NCI-H2029 treated with DMSO at 0.1 percent for 48 hours (cell line): ENCODE measurements at places on chromosomes 13 and 19.
A peak's percentile ranks its signal among the peaks of the same experiment; 100 is the strongest.

GRCh38 chr19:15249528-15249874, 17.3 kb upstream of the EPHX3 start:
- no peak for DNase-seq

DNA sequence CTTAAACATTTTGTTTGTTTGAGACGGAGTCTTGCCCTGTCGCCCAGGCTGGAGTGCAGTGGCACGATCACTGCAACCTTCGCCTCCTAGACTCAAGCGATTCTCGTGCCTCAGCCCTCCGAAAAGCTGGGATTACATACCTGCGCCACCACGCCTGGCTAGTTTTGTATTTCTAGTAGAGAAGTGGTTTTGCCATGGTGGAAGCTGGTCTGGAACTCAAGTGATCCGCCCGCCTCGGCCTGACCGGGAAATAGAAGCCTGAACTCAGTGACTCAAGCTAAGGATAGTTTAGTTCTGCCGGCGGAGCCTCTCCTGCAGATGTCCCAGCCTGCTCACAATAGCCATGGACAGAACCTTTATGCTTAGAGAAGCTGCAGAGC, 53.0 kb upstream of the ZNF254 start:
- DNase-seq, result no peak

DNA sequence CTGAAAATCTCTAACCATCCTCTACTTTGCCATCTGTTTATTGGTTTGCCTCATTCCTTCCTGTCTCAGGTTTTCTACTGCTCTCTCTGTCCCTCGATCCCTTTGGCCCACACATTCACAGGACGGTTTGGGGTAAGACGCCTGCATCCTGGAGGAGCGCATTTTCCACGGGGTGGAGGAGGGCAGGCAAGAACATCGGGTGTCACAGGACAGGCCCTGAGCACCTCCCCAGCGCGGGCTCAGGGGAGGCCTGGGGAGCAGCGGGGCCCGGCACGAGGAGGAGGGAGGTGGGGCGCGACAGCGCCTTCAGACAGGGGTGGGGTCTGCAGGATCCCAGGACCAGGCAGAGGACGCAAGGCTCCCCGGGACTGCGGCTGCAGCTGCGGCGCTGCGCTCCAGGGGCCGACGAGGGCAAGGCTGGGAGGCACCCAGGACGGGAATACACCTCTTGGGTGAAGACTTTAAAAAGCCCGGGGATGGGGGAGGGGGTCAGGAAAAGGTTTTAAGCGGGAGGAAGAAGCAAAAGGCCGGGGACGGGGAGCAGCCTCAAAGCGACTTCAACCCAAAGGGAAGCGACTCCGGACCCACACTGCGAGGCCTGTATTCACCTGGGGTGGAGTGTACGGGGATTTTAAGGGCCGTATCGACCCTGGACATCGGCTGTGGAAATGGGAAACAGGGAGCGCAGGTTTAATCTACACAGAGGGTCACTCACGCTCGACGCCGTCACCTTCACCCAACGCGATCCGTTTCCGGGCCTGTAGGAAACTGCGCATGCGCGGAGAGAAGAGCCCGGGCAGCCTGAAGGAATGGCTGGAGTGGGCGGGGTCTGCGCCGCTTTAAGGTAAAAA, at the start of gene ZNF415:
TSS of gene ZNF415 (minus strand) at position 770 of the 851 bp plus-strand sequence. CDS start 10,234 bp downstream, outside the sequence.
- peak; percentile 2 for DNase-seq

DNA sequence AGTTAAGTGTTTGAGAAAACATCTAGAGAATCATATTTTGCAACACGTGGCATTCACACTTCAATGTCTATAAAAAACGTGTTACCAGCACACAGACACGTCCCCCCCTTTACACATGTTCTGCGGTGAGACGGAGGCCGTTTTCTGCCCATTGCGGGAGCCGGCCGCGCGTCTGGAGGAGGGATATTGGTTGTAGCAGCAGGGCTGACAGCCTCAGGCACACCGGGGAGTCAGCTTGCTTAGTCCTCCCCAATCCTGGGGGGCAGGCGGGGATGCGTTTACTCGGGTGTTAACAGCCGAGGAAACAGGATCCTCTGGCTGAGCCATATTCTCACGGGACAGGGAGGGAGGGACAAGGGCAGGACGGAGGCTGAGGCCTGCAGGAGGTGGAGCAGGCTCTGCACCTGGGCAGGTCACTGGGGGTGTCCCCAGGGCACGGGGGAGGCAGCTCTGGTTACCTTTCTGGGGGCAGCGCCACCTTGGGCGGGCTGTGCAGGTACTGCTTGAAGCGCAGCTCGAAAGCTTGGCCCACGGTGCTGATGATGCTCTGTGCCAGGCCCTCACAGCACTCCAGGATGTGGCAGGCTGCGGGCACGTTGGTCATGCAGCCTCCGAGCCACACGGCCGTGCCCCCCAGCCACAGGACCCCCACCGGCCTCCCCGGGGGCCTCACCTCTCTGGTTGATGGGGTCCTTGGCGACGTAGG, 25.0 kb downstream of the SHC2 start:
- no peak for DNase-seq

DNA sequence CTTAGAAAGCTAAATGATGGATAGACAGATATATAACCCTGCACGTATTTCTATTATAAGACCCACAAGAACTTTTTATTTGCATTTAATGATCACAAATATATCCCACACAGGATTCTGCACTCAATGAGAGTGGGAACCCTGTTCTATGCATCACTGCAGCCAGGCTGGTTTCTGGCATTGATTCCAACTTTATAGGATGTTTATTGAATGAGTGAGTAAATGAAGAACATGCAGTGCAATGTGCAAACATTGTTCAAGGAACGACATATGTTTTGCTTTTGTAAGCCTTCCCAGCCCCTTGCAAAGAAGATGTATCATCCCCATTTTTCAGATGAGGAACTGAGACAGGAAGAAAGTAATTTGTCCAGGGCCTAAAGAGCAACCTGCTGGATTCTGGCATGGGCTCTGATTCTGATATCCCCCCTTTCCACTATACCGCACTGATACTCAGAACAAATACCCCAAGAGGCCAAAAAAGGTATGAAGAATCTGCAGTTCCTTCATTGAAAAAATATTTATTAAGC, 246.3 kb downstream of the LACC1 start:
- DNase-seq, result no peak

- DNase-seq, result no peak
These were observed 99.6 kb downstream of the SUCLA2 start for GRCh38 chr13:47901441-47901840.

GRCh38 chr19:19602136-19602712, 16.3 kb downstream of the PBX4 start:
- no peak for DNase-seq

DNA sequence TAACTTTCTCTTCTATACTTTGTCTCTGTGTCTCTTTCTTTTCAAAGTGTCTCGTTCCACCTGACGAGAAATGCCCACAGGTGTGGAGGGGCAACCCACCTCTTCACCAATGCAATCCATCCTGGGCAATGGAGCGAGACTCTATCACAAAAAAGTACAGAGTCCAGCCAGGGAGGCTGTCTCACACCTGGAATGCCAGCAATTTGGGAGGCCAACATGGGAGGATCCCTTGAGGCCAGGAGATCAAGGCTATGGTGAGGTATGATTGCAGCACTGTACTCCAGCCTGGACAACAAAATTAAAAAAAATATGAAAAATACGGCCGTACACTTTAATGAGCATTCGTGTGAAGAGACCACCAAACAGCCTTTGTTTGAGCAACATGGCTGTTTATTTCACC, 2.8 kb upstream of the ZNF600 start:
- no peak for DNase-seq

- no peak for DNase-seq
These were observed 10.8 kb downstream of the USP12 start for GRCh38 chr13:27160657-27161295.

DNA sequence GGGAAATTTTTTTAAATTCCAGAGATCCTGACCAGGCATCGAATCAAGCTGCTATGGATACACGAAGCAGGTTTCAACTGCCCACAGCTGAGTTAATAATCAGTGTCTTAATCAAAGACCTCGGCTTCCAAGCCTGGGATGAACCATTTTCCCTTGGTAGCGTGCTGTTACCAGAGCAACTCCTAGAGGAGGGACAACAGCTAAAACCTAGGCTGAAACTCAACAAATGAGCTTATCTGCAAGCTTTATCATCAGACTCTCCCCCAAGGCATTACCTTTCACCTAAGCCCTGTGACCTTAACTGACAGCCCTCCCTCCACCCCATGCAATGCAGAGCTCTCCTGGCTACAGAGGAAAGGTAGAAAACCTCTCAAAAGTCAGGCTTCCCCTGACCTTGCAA, 39.7 kb downstream of the RCBTB1 start:
- DNase-seq, result no peak

DNA sequence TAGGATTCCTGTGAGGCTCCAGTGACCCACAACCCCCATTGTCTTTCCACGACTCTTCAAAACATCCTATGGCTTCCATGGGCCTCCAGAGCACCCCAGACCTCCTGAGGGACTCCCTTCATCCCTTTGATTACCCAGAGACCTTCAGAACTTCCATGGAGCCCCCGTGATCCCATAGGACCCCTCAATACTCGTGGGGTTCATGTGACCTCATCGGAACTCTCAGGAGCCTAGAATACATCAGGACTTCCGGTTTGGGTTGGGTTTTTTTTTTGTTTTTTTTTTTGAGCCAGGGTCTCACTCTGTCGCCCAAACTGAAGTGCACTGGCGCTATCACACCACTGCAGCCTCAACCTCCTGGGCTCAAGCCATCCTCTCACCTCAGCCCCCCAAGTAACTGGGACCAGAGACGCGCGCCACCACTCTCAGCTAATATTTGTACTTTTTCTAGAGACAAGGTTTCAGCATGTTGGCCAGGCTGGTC, 774 bp downstream of the ALDH16A1 start:
- DNase-seq, result no peak

DNA sequence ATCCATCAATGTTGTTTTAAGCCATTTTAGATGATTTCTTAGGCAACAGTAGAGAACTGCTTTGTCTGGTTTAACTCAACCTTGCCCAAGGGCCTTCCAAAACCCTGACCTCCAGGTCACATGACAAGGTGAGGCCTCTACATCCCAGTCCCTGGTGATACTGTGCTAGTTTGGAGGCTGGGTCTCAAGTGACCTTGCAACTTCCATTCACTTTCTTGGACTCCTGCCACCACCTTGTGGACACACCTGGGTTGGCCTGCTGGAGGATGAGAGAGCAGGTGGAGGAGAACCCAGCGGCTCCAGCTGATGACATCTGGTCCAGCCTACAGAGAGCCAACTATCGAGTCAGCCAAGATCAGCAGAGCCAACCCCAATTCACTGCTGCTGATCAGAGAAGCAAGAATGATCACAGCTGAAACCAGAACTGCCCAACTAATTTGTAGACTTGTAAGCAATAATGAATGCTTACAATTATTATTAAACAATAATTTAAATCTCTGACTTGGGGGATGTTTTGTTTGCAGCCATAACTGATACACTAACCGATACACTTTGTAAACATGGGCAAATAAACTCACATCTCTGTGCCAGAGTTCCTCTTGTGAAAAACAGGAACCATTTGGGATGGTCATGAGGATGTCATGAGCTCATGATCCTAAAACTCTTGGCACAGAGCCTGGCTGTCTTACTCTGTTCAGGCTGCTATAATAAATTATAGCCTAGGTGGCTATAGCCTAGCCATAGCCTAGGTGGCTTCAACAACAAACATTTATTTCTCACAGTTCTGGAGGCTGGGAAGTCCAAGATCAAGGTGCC, 11.5 kb downstream of the FAM187B start:
- no peak for DNase-seq

DNA sequence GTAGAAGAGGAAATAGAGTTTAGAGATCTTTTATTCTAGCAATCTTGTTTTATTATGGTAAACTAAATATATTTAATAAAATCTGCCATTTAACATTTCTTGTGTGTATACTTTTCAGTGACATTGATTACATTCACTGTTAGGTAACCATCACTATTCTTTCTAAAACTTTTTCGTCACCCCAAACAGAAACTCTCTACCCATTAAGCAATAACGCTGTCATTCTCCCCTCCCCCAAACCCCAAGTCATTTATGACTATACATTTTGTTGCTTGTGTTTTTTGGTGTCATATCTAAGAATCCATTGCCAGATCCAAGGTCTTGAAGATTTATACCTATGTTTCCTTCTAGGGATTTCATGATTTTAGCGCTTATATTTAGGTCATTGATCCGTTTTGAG, 10.6 kb downstream of the URI1 start:
- DNase-seq, result no peak

GRCh38 chr13:46329624-46330023, 57.4 kb downstream of the RUBCNL start:
- no peak for DNase-seq

GRCh38 chr19:5172859-5173630, 167.6 kb downstream of the PTPRS start:
- DNase-seq, result no peak

DNA sequence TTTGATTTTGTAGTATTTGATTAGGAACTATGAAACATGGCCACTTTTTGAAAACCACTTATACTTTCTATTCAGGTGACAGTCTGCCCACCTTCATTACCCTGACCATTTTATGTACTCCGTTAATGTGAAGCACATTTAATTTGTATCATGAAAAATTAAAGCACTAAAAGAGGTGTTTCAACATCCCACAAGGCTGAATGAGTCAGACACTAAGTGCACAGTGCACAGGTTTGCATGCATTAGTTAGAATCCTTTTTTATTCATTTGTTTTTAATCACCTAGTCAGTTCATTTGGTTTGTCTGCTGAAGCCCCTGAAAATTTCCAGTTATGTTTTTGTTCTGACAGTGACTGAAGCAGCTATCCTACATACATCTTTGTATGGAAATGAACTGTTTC, 271.0 kb downstream of the SLITRK5 start:
- DNase-seq, result no peak

- no peak for DNase-seq
These were observed 496.8 kb downstream of the TDRD3 start for GRCh38 chr13:60893801-60894200.

DNA sequence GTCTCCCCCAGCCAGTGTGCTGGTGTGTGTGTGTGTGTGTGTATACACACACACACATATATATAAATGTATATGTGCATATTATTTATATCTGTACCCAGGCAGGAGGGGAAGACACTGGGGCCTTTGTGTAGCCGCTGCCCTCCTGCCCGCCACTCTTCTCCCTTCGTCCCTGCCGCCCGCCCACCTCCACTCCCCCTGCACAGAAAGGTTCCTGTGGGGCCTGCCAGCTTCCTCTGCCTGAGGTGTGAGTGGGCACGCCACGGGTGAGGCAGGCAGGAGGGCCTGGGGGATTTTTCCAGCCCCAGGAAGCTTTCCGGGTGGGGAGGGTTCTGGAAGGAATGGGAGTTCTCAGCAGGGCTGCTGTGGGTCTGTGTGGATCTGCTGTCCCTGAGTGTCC, 6.9 kb downstream of the IRF2BP1 start:
- DNase-seq, result no peak

GRCh38 chr13:101917833-101918661, 465.6 kb downstream of the ITGBL1 start:
- no peak for DNase-seq

DNA sequence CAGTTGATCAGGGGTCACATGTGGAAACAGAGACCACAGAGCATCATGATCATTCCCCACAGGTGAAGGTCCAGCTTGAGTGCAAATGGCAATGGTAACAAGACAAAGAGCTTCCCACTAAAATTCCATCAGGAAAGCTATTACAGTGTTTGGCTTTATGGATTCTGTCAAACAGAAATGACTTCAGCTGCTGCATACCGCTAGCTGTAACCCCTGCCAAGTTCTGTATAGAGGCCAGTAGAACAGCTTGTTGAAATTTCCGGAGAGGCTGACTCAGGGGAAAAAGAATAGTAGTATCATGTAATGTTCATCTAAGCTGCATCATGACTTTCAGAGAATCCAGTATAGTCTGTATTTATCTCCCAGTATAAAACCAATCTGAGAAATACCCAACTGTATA, 1704.7 kb downstream of the SLITRK5 start:
- DNase-seq, result no peak

GRCh38 chr19:7795555-7796161, 32.6 kb downstream of the CLEC4M start:
- no peak for DNase-seq

GRCh38 chr13:30126903-30127428, 180.4 kb downstream of the KATNAL1 start:
- DNase-seq, result no peak
